Stimulated activated CD4-positive, alpha-beta T cell treated with anti-CD3 and anti-CD28 coated beads, Interleukin-15, amount 100 ng/mL, for 1 hour (primary cell): ENCODE measurements at places on chromosomes 12 and 14.

DNA sequence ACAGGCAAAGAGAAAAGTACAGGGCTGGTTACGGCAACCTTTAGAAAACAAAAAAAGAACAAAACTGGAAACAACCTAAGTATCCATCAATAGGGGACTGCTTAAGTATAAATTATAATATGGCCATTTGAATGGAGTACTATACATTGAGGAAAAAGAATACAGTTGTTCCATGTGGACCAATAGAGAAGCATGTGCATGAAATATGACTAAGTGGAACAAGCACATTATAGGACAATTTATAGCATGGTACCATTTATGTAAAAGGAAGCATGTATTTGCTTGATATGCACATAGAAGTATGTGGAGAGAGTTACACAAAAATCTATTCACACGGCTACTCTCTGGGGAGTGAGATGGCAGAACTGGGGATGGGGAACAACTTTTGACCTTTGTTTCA is 49.2 kb upstream of the FAM222A start:
- DNase-seq = no peak

GRCh38 chr14:95776798-95777534 is 63.0 kb upstream of the TCL1A start:
- DNase-seq = no peak

- DNase-seq = peak; percentile 8
Measured at GRCh38 chr14:65336191-65336591, 76.3 kb upstream of the FUT8 start.

- no peak for DNase-seq
Measured at GRCh38 chr12:46174061-46174662, 94.7 kb downstream of the SLC38A1 start.

DNA sequence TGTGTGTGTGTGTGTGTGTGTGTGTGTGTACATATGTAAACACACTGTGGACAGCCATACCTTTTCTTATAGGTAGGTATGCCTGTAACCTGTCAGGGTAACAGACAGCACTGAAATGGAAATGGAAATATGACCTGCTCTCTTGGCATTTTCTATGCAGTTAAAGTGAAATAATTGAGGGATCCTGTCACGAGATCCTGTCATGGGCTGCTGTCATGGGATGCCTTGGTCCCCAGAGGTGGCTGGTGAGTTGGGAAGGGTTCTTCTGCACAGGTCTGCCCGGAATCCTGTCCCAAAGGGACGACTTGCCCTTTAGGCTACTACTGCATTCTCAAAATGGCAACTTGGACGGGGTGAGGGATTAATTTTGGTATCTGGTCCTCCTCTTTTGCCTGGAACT is 47.3 kb downstream of the ELK3 start:
- no peak for DNase-seq

- no peak for DNase-seq
Measured at GRCh38 chr12:69822201-69822860, 2.7 kb upstream of the MYRFL start.

DNA sequence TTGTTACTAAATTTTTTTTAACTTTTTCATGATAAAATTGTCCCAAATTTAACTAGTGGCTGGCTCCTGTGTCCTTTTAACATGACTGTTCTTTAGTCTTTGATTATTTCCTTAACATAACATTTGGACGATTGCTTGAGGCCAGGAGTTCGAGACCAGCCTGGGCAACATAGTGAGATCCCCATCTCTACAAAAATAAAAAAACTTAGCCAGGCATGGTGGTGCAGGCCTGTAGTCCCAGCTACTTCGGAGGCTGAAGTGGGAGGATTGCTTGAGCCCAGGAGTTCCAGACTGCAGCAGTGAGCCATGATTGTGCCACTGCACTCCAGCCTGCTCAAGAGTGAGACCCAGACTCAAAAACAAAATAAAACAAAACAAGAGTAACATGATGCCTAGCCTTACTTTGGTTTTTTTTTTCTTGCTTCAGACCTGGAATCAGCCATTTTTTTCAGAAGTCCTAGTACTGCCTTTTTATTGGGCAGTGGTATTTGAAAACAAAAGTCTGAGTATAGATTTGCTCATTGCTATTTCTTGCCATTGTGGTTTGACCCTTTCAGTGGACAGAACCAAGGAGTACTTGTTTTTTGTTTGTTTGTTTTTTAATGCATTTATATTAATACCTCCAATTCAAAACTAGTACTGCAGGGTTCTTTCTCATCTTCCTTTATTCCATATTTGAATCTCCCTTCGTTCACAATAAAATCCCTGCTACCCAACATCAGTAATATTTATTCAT is 4.8 kb downstream of the TOGARAM1 start:
- DNase-seq = no peak

GRCh38 chr12:124507188-124508109 is 60.0 kb downstream of the NCOR2 start:
- no peak for DNase-seq

- no peak for DNase-seq
Measured at GRCh38 chr12:76489737-76490136, 69.8 kb downstream of the OSBPL8 start.

DNA sequence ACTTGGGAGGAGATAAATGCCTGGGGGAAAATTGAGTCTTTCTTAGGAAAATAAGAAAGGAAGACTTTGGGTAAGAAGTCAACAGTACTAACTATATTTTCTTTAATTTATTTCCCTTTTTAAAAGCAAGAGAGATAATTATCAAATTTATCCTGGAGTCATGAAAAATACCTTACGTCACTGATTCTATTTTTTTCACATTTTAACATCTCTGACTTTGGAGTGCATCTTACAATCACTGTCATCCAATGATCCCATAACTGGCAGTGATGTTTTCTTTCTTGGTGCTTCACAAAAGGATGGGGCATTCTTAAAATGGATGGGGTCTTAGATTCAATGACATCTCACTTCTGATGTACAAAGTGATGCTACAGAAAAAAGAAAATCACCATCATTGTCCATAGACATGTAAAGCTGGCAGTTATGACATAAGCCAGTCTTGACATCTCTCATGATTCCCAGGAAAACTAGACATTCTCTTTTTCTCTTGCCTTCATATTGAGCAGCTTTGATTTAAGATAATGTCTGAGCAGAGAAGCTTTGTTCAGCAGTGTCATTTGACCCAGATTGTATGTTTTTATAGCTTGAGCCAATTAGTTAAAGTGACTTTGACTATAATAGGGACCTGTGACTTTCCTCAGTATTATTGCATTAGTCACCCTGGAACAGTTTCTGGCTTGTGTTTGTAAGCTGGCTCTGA is 236.2 kb downstream of the EGLN3 start:
- no peak for DNase-seq

GRCh38 chr12:102468261-102468915 is 12.0 kb downstream of the IGF1 start:
- DNase-seq = no peak

DNA sequence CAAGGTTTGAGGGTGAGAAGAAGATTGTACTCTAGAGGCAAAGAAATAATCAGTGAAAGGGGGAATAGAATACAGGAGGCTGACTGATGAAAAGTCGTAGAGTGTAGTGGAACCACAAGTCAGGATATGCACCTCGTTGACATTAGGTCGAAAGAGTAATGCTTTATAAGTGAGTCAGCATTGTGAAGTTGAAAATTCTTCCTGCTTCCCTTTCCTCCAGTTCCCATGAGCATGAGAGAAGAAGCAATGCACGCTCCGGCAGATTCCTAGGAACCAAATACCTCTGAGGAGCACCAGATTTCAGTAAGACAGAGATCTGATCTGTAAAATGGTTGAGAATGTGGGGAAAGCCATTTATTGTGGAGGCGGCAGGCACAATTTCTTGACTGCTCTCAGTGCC is 16.5 kb downstream of the CCER1 start:
- DNase-seq = no peak

- DNase-seq = no peak
Measured at GRCh38 chr14:70827347-70827746, 18.0 kb upstream of the MAP3K9 start.

- no peak for DNase-seq
Measured at GRCh38 chr12:84069198-84069597, 843.4 kb downstream of the SLC6A15 start.

- peak; percentile 42 for DNase-seq
Measured at GRCh38 chr12:9741726-9742125, 8.8 kb upstream of the CLECL1 start.

DNA sequence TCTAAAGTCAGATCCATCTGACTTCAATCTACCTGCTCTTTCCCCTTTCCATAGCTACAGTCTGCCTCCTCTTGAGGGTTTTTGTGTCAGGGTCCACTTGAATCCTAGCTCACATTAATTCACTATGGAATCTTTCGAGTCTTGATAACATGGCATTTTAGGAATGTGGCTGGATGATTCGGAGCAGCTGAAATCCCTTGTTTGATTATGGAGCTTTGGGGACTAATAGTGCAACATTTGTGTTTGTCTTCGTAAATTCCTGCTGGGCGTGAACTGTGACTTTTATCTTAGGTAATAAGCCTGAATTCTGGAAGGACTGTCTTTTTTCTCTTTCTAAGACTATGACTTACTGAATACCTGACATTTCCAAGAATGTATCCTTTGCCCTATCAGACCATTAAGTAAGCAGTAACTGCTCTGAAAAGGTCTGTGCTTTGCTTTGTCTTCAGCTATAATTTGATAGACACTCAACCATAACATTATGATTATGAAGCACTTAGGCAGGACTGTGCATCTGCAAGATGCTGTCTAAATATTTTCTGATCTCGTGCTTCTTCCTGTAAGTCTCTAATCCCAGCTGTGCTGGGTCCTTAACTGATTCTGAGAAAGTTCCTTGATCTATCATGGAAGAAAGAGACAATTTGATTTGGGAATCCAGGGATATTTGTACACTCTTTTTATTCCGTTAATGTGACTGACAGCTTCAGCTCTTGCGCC is 19.0 kb upstream of the PELI2 start:
- DNase-seq = no peak

- no peak for DNase-seq
Measured at GRCh38 chr14:96801931-96802330, 4.7 kb downstream of the VRK1 start.

DNA sequence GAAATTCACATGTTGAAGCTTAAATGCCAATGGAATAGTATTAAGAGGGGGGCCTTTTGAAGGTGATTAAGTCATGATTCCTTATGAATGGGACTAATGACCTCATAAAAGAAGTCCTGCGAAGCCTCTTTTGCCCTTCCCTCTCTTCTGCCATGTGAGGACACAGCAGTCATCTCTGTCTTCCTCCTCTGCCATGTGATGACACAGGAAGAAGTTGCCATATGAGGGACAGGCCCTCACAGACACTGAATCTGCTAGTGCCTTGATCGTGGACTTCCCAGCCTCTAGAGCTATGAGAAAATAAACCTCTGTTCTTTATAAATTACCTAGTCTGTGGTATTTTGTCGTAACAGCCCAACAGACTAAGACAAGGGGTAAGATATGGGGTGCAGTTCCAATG is 100.7 kb downstream of the VCPKMT start:
- DNase-seq = no peak

GRCh38 chr12:52836042-52836466 is 1.9 kb upstream of the KRT79 start:
- no peak for DNase-seq

DNA sequence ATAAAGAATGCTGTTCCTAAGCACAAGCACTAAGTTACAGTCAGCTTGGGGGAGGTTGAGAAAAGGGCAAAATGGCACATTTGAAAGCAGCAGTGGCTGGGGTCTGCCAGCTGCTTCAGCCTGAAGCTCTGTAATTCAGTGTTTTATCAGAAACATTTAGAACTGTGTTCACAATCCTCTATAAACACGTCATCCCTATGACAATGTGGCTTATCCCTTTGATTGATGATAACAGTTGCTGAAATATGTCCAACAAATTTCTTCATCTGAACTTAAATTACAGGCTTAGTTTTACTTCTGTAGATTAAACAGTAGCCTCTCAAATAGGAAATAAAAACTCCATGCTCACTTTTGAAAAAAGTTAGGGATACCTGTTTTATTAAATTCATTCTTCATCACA is 108.8 kb downstream of the VEZT start:
- no peak for DNase-seq

GRCh38 chr12:106903241-106903945 is 52.3 kb upstream of the TMEM263 start:
- peak; percentile 62 for DNase-seq

GRCh38 chr12:77401770-77402081 is 336.4 kb upstream of the E2F7 start:
- no peak for DNase-seq

DNA sequence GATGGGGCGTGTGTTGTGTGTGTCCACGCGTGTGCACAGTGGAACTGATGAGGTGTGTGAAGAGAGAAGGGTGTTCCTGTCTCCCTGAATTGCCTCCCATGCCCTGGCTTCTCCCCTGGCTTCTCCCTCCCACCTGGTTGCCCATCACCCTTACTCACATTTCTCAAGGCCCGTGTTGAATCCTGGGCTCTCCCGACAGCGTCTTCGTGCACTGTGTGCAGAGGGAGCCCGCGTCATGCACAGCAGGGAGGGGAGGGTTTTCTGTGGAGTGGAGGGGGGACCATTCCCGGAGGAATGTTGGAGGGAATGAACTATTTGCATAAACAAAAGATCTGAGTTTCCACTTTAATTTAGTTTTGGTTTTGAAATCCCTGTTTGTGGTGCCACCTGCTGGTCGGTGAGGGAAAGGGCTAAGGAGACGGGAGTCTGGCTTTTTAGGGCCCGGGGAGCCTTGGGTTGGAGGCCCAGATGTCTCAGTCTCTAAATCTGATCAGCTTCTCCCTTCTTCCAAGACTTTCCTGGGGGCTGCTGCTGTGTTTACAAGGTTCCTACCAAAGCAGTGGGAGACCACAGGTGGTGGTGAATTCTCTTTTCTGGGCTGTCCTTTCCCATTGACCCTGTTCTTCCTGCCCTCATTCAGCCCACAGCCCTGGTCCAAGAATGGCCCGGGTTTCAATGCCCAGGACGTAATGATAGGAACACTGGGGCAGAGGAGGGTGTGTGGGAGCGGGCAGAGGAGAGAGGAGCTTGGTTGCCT is at the start of gene C1R:
TSS of gene C1R (minus strand) at position 217 of the 757 bp plus-strand sequence. CDS start at position 160, 57 bp downstream.
- DNase-seq = peak; percentile 38

DNA sequence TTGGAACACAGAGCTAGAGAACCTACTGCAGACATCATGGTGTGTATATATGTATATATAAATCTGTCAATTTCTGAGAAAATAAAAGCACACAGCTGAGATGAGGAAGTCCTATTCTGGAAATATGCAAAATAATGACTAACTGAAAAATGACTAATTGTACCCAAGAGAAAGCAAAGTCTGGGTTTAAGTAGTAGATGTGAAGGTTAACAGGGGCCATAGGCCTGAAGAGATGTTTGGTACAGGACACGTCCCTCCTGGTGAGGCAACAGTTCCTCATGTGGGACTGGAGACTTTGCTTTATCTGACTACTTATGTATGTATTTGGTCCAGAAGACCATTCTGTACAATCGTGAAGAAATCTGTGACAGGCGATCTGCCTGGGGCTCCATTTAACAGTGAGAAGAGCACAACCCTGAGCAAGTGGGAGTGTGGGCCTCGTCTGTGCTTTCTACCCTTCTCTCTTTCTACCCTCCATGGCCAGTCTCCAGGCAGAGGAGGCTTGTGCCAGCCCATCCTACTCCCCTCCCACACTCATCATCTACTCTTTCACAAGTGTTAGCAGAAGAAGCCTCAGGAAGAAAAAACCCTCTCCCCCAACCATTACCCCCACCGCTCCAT is 67.5 kb downstream of the SLC41A2 start:
- DNase-seq = no peak

GRCh38 chr14:104370256-104370870 is 209.2 kb upstream of the C14orf180 start:
- DNase-seq = no peak

- no peak for DNase-seq
Measured at GRCh38 chr12:94290353-94290752, 142.0 kb downstream of the PLXNC1 start.
